ENCODE measurements at places on chromosomes 6 and 20. TPM values are rescaled to one million over a fixed set of nuclear protein-coding genes. Genes with fewer than 3 reads are reported as not detected.

Gene CEP57L1
- total RNA-seq, result 6.9 TPM

Gene C6orf15
- not detected for total RNA-seq

Gene TTK
- 22.8 TPM for total RNA-seq

Gene SLC35F1
- not detected for total RNA-seq

Gene SLC44A4
- total RNA-seq, result 0.15 TPM

Gene SLC17A3
- 1.00 TPM for total RNA-seq

Gene SIRPA
- 35.8 TPM for total RNA-seq

Gene OR2J3
- total RNA-seq, result not detected

All from A549 treated with DMSO at 1 μM for 4 hours (cell line).